ENCODE measurements at places on chromosomes 2 and 18.

- no peak for DNase-seq
Observed at GRCh38 chr18:13890761-13891361, 24.5 kb downstream of the MC2R start.

DNA sequence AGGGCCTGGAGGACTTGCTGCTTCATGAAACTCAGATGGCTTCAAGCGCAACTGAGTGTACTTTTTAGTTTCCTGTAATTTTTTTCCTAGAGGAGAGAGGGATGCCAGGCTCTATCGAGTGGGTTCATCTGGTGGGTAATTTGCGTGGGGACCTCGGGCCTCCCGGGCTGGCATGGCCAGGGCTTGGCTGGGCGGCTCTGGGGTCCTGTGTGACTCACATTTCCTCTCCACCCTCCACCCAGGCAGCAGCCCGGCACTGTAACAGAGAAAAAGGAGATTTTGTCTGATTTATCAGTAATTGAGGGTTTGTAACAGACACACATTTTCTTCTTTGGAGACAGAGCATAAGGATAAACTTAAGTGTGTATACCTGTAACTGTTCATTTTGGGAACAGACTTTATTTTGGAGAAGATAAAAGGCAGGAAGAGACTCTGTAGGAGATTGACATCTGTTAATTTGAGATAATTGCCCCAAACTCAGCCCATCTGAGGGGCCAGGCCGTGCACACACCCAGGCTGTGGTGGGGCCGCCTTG is 64.3 kb downstream of the NFATC1 start:
- no peak for DNase-seq

DNA sequence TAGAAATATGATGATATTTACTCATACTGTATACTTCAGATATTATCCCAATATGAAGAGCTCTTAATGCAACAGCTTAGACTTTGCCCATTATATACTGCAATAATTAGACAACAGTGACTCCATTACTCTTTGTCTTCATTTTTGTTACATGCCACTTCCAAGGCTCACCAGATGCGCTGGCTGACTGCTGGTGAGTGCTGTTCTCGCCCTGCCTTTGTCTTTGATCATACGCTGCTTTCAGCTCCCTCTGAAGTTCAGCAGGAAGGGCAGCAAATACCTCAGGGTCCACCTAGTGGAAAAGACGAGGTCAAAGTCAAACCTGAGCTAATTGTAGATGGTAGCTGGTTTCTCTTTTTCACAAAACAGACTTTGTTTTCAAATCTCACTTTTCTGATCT is 66.3 kb downstream of the EIF5B start:
- DNase-seq = no peak

DNA sequence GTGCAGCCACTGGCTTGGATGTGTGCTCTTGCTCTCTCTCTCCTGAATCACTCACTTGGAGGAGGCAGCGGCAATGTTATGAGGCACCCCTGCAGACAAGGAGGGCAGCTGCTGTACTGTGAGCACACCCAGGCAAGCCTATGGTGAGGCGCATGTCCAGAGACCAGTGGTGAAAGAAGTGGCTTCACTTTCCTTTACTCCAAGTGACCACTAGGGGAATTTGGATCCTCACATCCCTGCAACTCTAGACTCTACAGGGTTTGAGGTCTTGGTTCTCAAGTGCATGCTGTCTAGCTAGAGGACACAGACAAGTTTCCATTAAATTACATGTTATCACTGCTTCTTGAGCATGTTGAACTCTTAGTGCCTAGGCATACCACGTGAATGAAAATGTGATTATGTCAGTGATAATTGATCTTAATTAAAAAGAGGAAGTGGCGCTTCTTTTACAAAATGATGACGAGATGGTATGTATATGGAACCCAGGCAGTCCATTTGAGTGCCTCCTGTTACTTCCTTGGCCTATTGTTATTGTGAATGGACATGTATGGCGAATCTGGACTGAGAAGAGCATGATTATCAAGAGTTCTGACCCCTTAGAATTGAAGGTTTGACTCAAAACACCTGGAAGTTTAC is 181.0 kb upstream of the CDH2 start:
- no peak for DNase-seq

DNA sequence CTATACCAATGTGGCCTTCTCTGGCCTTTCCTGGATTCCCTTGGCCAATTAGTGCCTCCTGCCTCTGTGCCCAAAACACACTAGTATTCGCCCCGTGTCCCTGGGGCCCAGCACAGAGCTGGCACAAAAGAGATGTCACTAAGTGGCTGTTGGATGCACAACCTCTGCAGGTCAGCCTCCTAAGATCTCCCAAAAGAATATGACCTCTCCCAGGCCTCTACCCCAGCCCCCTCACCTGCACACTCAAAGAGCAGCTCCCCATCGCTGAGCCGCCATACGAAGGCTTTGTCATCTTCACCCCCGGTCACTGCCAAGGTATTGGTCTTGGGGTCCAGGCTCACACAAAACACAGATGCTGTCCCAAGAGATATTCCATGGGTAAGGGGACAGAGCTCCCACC is 2.7 kb downstream of the AAMP start:
- DNase-seq = no peak

Measured in effector CD8-positive, alpha-beta T cell (primary cell).